ENCODE measurements at places on chromosomes 5 and 9. TPM values are rescaled to one million over a fixed set of nuclear protein-coding genes. Genes with fewer than 3 reads are reported as not detected.

Gene C9orf43
- 0.59 TPM for total RNA-seq

Gene TLX3
- not detected for total RNA-seq

Gene PDZD2
- 0.23 TPM for total RNA-seq

Gene ASS1
- total RNA-seq, result 17.7 TPM

Gene DCTN3
- 110 TPM for total RNA-seq

Gene SPATA31D4
- not detected for total RNA-seq

Gene SLC25A48
- not detected for total RNA-seq

Gene DOCK2
- total RNA-seq, result 3.1 TPM

Gene GPR151
- not detected for total RNA-seq

Gene NR2F1-AS1
- total RNA-seq, result 4.3 TPM

Gene SOHLH1
- not detected for total RNA-seq

Gene RPP25L
- total RNA-seq, result 43.4 TPM

Gene PRDM9
- not detected for total RNA-seq

Gene LRRC19
- total RNA-seq, result not detected

Gene ATG12
- 47.0 TPM for total RNA-seq

Gene PARP8
- 0.11 TPM for total RNA-seq

Gene SLIT3
- total RNA-seq, result 18.1 TPM

Gene C5orf52
- not detected for total RNA-seq

Gene CTNND2
- total RNA-seq, result not detected

Gene HAVCR1
- 42.6 TPM for total RNA-seq

Gene IFNA21
- total RNA-seq, result not detected

Gene LIX1
- not detected for total RNA-seq

Gene MYO10
- total RNA-seq, result 42.2 TPM

Gene SLC25A46
- total RNA-seq, result 28.8 TPM

Gene TRIM14
- total RNA-seq, result 13.8 TPM

Gene SNAPC4
- total RNA-seq, result 10.3 TPM

Gene THBS4
- total RNA-seq, result not detected

Gene FOXI1
- not detected for total RNA-seq

Gene LCN9
- not detected for total RNA-seq

Gene SPRY4
- total RNA-seq, result 9.7 TPM

Gene SGCD
- total RNA-seq, result 6.2 TPM

Gene FOXD4L4
- 0.07 TPM for total RNA-seq

Gene ZSWIM6
- total RNA-seq, result 5.7 TPM

Gene NPR2
- 4.8 TPM for total RNA-seq

Gene NPM1
- total RNA-seq, result 4,120 TPM

Gene SLC6A18
- not detected for total RNA-seq

Gene BRINP1
- total RNA-seq, result 0.17 TPM

Gene KCNV2
- not detected for total RNA-seq

Gene PCDHGB6
- 0.07 TPM for total RNA-seq
